Lung (tissue), 17 donors: ENCODE measurements at places on chromosomes 5 and 9. TPM values are rescaled to one million over a fixed set of nuclear protein-coding genes. Genes with fewer than 3 reads are reported as not detected.
A peak's percentile ranks its signal among the peaks of the same experiment; 100 is the strongest.

DNA sequence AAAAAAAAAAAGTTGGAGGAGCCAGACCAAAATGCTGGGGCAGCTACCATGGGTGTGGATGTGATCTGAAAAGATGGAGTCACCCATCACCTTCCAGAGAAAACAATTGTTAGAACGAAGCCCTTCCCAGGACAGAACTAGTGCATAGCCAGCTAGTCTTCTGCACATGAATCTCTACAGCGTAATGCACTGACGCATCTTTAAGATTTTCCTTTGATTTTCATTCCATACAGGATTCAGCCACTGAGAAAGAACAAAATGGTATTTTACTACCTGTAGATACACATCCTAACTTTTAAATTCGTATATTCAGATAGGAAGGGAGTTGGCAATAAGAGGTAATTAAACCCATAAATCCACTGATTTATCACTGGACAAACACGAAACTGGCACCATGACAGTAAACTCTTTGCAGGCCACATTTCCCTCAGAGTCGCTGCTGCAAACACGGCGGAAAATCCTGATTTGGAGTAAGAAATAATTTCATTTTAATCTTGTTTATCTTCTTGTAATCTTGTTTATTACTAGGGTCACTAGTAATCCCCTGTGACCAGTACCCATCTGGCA lies 206.6 kb downstream of the SPOCK1 start:
- DNase-seq, result no peak

DNA sequence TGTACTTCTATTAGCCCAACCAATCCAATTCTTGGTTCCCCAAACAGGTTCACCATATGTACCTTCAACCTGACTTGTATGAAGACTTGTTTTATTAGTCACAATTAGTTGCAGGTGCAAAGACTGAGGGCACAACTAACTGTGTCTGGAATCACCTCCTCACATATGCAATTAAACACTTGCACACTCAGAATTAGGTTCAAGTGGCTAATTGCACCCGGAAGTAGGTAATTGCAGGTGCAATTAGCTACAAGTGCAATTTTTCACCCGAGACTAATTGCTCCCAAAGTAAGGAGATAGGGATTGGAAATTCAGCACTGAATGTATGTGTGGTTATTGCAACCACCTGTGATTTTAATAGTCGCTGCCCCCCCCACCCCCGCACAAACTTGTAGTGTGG lies 338.9 kb downstream of the ZSWIM6 start:
- DNase-seq, result no peak

DNA sequence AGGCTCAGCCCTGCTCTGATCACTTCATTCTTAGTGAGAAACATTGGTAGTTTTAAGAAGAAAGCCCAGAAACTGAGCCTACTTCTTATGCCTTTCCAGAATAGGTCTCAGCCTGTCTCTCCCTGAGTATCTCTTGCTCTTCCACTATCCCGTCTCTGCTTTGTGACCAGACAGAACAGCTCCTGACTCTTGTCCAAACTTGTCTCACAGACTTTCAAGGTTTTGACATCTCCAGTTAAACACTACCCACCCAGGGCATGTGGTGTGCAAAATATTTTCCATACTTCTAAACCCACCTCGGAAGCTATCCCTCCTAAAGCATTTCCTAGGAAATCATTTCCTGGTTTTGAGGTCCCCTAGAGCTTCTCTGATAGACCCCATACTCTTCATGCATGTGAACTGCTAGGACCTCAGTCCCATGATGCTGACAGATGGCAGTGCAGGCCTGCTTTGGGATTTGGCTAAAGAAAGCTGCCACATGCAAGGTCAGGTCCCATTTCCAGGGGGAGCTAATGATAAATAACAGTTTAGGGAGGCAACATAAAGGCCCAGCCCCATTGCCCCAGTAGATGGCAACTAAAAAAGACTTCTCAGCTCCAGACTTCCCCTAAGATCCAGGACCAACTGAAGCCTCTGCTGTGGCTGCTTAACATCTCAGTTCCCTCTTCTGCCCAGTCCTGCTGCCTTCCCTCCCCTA lies 211.5 kb downstream of the MED10 start:
- DNase-seq, result no peak

- no peak for DNase-seq
Observed at GRCh38 chr5:10839118-10839517, 78.1 kb upstream of the DAP start.

Gene SLC12A7
- 50.4 TPM for total RNA-seq

Gene ACTBL2
- total RNA-seq, result 0.09 TPM

- no peak for DNase-seq
Observed at GRCh38 chr9:69932901-69933300, 110.7 kb upstream of the MAMDC2 start.

Gene GABRG2
- total RNA-seq, result 0.14 TPM

Gene LCN9
- not detected for total RNA-seq

GRCh38 chr9:92756792-92757191 lies 7.8 kb downstream of the BICD2 start:
- DNase-seq, result no peak

Gene TMEM252
- total RNA-seq, result not detected

DNA sequence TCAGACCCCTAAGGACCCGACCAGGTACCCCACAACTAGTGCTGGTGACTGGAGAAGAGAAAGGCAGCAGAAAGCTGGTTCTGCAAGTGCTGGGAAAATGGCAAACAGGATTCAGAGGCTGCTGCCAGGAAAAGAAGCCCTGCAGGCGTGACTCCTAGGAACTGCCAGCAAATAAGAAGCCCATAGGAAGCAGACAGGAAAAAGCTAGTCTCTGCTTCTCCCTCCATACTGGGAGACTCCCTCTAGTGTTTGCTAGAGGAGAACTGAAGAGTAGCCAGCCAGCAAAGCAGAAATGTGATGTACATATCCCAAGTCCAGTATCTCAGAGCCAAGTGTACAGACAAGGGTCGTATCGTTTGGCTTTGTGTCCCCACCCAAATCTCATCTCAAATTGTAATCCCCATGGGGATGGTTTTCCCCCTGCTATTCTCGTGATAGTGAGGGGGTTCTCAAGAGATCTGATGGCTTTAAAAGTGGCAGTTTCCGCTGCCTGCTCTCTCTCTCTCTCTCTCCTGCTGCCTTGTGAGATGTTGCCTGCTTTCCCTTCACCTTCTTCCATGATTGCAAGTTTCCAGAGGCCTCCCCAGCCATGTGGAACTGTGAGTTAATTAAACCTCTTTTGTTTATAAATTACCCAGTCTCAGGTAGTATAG lies 38.1 kb upstream of the TUSC1 start:
- peak; percentile 87 for DNase-seq

- no peak for DNase-seq
Observed at GRCh38 chr9:107738789-107739188, 249.2 kb upstream of the KLF4 start.

Gene STK10
- total RNA-seq, result 65.4 TPM

Gene PCDHGB5
- total RNA-seq, result 14.3 TPM

GRCh38 chr5:173568128-173568527 lies 48.3 kb downstream of the BOD1 start:
- no peak for DNase-seq

DNA sequence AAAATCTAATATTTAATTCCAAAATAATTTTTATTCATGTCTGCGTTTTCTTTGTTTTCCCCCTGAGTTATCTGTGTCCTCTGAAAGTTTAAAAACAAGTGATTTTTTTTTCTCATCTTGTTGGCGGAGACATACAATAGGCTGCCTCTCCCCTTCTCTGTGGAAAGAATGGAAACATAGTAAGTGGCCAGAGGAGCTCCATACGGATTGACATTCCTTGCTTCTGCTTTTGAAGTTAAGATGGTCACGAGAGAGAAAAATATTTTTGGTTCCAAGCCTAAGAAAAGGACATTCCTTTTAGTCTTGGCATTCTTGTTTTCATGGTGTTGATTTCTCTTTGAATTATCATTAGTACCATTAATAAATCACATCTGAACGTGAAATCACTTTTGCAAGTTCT lies 28.3 kb downstream of the ZNF462 start:
- DNase-seq, result no peak

GRCh38 chr9:85516455-85516854 lies 225.3 kb downstream of the AGTPBP1 start:
- no peak for DNase-seq
